ENCODE measurements at places on chromosomes 5 and 9.

DNA sequence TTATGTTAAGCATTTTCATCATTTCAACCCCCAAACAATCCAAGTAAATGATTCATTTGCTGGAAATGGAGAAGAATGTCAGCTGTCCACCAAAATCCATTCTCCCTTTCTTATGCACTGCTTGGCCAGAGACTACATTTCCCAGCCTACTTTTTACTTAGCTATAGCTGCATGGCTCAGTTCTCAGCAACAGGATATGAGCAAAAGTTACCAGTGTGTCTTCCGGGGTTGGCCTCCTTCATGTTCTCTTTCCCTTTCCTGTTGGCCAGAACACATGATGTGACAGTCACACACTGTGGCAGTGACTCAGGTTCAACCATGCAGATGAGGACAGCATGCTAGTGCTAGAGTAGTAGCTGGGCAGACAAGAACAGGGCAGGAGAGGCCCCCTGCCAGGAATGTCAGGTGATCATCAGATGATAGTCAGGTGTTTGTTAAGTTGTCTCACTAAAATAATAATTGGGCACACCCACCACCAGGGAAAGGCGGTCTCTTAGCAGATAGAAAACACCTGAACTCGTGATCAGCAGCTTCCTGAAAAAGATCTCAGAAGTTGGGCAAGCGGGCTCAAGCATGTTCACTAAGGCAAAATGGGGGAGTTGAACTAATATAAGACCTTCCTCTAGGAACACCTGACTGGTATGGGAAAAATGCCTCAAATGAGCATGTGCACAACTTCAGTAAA lies 12.2 kb downstream of the GPR150 start:
- no peak for DNase-seq

- DNase-seq = no peak
These were observed 65.2 kb downstream of the LIX1 start for GRCh38 chr5:97077246-97077645.

- DNase-seq = peak; percentile 67
These were observed 2.0 kb downstream of the LARP1 start for GRCh38 chr5:154756868-154757813.

DNA sequence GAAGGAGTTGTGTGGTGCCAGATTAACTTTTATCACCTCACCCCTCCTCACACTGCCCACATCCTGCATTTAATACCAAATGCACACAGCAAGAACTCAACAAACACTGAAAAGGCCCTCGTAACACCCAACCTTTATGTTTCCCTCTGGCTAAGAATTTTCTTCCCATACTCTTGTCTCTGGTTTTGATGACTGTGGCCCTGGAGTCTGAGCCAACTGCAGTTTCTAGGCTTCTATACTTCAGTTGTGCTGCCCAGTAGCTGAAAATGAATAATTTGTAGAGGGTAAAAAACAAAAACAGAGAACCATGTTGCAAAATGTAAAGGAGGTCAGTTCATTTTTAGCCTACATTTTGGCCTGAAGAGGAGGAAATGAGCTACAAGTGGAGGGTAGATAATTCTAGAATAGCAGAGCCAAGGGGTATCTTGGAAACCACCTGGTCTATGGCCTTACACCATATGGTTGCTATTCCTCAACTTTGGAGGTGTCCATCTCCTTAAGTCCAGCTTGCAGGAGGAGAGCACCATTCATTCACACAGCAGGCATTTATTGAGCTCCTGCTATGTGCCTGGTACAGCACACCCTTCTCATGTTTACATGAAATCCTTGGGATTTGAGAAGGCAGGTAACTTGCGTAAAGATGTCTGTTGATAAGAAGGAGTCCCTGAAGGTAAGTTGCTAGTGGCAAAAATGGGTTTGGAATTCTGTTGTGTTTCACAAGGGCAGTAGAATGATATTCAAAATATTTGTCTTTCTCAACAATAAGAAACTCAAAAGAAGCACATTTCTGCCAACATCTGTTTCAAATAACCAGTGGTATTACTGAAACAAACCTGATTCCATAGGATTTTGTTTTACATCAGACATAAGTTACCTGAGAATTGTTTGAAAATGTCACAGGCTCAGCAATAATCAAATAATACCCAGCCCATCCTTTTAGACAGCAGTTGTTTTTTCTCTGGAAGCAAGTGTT lies 83.8 kb upstream of the TNFAIP8 start:
- DNase-seq = no peak

- DNase-seq = no peak
These were observed 49.5 kb upstream of the MCCC2 start for GRCh38 chr5:71537687-71538086.

- no peak for DNase-seq
These were observed 254.5 kb downstream of the RASEF start for GRCh38 chr9:82808478-82808877.

GRCh38 chr5:170053896-170054295 lies 51.8 kb upstream of the FOXI1 start:
- DNase-seq = no peak

DNA sequence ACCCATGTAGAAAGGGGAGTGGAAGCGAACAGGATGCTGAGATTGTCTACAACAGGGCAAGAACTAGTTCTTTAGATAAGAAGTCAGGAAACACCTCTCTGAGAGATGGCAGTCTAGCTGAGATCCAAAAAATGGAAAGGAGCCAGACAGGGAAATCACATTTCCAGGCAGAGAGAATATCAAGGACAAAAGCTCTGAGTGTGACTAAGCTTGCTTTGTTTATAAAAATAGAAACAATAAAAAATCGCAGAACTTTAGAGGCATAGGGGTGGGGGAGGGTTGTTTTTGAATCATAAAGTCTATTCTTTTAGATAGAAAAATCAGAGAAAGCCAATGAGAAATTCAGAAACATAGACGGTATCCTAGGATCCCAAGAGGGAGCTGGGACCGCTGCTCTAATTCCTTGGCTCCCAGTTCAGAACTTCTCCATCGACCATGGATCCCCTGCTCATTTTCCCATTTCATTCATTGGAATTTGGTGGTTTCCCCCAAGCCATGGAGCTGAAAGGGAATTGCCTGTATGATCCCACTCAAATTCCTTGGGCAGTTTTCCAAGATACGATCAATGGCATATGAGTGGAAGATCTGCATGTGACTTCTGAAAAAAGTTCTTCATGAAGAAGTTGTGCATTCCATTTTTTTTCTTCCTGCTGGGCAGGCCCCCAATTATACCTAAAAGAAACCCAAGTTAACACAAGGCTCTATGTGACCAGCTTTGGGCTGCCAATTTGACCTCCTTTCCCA lies 182.0 kb downstream of the GRIA1 start:
- no peak for DNase-seq

DNA sequence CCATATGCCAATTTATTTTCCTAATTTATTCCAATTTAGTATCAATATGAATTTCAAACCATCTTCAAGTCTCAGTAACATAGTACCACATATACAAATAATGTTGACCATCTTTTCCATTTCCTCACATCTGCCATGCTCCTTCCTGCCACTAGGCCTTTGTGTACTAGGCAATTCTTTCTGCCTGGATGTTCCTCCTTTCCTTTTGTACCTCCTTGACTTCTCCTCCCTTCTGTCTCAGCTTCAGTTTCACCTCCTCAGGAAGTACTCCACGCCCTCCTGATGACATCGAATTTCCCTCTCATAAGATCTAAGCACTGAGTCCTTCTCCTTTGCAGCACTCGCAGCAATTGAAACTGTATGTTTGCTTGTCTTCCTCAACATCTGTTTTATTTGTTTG lies 53.9 kb downstream of the MEF2C start:
- no peak for DNase-seq

DNA sequence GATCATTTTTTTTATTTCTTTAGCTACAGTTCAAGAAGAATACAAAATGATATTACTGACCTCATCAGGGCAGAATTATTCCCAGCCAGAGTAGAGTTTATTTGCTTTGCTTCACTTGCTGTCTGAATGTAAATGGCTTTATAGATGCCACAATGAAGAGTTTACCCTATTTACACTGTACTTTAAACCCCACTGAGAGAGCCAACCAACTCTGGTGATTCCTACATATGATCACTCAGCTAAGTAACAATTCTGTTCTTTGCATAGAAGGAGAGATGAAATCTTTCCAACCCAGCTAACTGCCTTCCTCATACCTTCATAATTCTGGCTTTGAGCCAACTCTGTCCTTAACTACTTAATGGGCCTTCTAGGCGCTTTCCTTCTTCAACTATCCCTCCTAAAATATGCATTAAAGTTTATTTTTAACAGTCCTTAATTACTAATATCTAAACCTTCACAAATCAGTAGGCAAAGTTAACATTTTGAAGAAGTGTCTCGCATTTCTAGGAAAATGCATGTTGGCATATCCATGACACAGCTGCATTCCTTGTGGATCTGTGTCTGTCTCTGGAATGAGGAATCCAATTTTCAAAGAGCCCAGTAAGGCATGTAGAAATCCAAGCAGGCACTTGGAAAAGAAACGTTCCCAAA lies 284.8 kb upstream of the GRAMD2B start:
- DNase-seq = no peak

DNA sequence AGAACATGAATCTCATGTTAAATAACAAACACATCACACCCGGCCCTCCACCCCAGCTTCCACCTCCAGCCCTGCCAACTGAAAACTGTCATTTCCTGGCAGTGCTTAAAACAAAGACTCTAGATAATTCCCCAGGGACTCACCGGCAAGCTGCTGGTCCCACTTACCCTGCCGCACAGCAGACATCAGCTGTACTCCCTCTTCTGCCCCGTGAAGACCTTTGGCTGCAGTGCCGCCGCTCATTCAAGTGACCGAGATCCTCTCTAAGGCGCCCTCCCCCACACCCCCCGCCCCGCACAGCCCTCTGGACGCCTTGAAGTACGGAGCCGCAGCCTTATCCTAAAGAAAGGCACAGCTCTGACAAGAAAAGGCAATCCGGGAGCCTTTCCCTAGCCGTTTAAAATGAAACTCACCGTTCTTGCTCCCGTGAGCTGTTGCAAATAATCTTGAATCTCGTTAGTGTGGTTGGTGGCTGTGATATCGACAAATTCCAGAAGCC lies 434 bp downstream of the GLRX start:
- DNase-seq = peak; percentile 68

- DNase-seq = no peak
These were observed 424.2 kb downstream of the IRX1 start for GRCh38 chr5:4019841-4020240.

- no peak for DNase-seq
These were observed 877.7 kb downstream of the TLE1 start for GRCh38 chr9:80811656-80812055.

DNA sequence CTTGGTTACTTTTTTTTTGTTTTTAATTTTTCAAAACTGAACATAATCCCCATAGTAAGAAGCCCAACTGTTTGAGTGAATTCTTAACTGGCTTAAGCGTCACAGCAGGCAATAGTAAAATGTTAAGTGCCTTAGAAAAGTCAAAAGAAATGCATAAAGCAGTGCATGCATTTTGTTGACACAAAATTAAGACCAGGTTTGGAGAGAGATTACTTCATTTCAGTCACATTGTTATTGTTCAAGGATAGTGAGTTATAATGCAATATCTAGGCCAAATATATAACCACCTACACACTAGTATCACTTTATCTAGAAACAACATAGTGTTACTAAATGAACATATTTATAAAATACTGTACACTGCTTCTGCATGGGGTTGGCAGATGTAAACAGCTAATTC lies 116.9 kb upstream of the KLF9 start:
- DNase-seq = no peak

DNA sequence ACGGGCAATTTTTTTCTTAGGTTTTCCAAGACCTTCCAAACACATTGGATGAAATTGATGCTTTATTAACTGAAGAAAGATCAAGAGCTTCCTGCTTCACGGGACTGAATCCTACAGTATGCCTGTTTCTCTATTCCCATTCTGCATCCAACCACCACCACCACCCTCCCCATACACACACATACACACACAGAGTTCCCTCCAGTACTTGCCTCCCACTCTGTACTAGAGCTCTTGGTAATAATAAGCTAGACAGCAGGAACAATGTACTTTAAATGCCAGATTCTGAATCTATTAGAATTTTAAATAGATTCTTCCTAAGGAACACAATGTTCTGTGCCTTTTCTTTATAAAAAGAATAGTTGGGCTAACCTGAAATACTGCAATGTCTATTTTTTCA lies 67.4 kb downstream of the KLF9 start:
- DNase-seq = no peak

DNA sequence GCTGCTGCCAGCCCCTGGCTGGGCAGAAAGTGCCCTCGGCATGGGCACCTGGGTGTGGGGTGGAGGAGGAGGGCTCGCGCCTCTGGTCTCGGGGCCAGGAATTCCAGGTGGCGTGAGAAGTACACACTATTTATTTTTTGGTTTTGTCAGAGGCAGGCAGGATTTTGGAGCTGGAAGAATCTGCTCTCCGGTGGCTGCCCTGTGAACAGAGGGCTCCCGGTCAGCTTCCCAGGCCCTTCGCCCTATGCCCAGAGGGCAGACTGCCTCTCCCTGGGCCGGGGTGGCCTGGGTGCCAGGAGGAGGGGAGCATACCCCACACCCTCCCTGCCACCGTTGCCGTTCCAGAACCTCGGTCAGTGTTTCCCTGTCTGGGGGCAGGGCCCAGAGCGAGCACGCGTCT lies 8.3 kb downstream of the DOLPP1 start:
- peak; percentile 96 for DNase-seq

DNA sequence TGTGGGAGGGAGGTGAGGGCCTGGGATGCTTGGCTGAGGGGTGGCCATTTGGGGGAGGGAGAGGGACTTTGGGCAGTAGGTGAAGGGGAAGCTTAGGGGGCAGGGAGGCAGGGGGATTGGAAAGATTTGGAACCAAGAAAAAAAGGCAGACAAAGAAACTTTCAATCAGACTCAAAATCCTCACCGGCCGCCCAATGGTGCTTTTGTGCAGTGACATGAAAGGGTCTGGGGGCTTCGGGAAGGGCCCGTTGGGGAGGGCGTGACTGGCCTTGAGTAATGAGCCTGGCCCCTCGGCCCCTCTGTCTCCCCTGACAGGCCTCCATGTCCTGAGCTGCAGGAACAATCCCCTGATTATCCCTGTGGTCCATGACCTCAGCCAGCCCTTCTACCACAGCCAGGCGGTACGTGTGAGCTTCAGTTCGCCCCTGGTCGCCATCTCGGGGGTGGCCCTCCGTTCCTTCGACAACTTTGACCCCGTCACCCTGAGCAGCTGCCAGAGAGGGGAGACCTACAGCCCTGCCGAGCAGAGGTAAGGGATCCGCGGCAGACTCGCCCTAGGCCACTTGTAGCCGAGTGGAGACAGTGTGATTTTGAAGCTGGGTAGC lies 181.1 kb downstream of the PAPPA start:
- DNase-seq = no peak

DNA sequence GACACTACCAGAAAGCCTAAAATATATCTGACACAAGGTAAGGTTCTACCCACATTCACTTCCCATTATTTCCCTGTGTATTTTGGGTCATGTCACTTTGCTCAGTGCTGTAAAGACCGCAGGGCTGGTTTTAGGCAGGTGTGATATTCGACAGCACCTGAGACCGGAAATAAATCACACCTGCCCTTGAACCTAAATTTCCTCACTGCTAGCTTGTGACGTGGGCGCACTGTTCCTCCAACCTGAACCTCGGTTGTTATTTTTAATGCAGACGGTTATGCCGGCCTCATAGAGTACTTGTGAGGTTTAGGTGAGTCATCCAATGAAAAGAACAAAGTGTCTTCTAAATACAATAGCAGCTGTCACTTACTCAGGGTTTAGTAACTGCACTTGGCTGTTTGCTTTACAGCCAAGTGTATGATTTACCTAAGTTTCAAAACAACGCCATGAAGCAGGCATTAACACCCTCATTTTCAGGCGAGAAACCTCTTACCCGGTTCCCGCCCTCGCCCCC lies 20.7 kb upstream of the ZNF782 start:
- no peak for DNase-seq

GRCh38 chr9:13165236-13165945 lies 114.1 kb downstream of the MPDZ start:
- DNase-seq = no peak

Data from left lobe of liver (tissue), 2 donors.